ENCODE measurements at places on chromosomes 1 and 21.

DNA sequence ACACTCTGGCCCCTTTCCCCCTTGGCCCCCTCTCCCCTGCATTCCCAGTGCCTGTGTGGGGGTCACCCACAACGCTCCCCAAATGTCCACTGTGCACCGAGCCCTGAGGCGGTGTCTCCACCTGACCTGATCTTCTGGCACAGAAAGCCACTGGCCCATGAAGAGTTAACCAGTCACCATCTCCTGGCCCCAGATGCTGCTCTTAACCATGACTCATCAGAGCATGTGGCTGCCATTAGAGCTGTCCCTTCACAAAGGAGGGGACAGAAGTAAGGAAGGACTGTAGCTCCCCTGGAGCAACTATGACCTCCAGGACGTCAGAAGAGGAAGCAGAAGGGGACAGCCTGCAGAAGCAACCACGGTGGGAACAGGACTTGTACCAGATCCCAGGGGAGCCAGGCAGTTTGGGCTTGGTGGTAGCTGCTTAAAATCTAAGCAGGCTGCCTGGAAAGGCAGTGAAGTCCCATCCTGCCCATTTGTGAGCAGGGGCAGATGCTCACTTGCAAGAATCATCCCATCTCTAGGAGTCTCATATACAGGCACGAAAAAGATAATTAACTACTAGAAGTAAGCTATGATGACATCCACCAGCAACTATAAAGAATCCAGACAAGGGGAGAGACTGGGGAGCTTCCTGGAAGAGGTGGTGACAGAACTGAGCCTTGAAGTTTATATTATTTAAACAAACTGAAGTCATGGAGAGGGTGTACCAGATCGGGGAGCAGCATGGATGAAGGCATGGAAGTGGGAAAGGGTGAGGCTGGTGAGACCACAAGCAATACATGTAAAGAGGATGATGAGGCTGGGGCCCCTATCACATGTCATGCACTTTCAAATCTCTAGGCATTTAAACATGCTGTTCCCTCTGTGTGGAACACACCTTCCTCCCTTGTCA, 1.1 kb upstream of the TTC39A start:
- peak; percentile 92 for DNase-seq

- no peak for DNase-seq
These were observed 17.5 kb upstream of the CDA start for GRCh38 chr1:20571427-20571826.

DNA sequence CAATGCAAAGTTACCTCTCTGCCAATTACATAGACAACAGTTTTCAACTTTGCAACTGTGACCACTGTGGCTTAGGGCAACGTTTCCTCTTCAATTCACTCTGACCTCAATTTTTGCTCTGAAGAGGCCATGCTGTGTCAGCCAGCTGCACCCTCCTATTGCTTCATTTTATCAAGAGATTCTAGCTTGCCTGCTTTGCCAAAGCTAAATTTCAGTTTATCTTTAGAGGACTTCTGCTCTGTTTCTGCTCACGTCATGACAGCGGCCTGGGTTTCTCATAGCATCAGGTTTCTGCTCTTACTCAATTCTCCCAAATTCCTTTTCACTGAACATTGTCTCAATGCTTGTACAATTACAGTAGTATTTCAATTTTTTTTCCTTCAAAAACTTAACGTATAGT, 154.6 kb downstream of the PLA2G4A start:
- no peak for DNase-seq

DNA sequence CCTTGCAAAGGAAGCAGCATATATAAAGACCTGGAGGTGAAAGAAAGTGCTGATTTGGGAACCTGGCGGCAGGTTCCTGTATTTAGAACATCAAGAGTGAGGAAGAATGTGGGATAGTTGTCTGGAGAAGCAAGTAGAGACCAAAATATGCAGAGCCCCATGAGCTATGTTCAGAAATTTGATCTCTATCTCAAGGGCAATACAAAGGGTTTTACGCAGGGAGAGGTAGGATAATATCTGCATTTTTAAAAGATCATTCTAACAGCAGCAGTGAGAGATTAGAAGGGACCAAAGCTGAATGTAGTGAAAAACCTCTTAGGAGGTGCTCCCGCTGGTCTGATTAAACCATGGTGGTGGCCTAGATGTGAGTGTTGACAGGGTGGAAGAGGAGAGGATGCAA, 453.9 kb upstream of the PKN2 start:
- DNase-seq: no peak

GRCh38 chr1:240099748-240100147, 8.1 kb downstream of the FMN2 start:
- DNase-seq: no peak

GRCh38 chr1:184882957-184883815, 91.1 kb downstream of the NIBAN1 start:
- DNase-seq: no peak

GRCh38 chr1:232471250-232471649, 158.7 kb downstream of the SIPA1L2 start:
- no peak for DNase-seq

DNA sequence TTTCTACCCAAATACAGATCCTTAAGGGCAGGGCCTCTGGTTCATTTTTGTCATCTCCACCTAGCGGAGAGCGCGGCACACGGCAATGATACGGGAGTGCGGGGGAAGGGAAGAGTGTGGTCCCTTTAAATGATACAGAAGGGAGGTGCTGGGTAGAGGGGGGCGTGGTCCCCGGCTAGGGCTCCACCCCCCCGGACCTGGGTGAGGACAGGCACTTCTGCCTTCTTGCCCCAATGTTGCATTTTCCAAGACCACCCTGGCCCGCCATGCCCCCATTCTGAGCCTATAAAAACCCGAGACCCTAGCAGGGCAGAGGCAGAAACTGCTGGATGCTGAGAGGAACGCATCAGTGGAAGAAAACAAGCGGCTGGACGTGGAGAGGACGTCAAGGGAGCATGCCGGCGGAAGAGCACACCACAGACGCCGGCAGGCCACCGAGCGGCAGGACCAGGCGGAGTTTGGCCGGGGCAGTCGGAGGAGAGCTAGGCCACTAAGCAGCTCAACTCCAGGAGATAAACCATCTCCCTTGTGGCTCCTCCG, 30.0 kb downstream of the LRRC3 start:
- peak; percentile 58 for DNase-seq

- no peak for DNase-seq
These were observed 4.0 kb downstream of the ACTL8 start for GRCh38 chr1:17759114-17759513.

- no peak for DNase-seq
These were observed 33.9 kb downstream of the TRIM62 start for GRCh38 chr1:33147997-33148314.

DNA sequence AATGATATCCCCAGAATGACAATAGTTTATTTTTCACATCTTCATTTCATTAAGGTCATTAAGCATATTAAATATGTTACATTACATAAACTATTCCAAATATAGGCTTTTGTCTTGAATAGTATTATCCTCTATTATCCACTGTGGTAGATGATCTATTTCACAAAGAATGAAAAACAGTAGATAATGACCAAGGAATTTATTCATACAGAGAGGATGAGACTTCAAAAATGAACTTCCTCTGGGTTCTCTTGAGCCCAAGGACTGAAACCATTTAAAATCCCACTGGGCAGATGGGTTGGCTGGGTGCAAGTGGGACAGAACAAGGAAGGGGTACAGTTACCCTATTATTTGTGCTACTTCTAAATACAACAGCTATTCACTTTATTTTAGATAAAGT, 33.0 kb downstream of the PTPN14 start:
- DNase-seq: no peak

- peak; percentile 1 for DNase-seq
These were observed 508.3 kb upstream of the PKN2 start for GRCh38 chr1:88175631-88176226.

GRCh38 chr1:67459068-67459467, 28.9 kb upstream of the SERBP1 start:
- no peak for DNase-seq

DNA sequence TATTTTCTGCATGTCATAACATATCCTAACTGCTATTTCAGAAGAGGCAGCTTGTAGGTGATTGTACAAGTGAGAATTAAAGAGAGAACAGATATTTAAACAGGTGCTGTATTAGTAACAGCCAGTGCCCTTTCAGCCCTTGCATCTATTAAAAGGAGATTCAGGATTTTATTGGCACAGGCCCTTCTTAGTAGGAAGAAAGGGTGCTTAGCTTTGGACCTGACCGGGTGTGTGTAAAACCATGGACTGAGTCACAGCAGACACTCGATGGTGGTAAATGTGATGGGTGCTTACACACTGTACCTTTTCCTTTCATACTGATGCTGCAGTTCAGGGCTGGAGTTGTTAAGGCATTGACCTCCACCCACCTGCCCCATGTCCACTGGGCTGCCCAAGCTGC, 12.7 kb upstream of the CD101 start:
- DNase-seq: no peak

GRCh38 chr21:33019885-33020557, 5.7 kb upstream of the OLIG2 start:
- DNase-seq: no peak

GRCh38 chr1:32035119-32035518, 21.5 kb downstream of the KHDRBS1 start:
- DNase-seq: no peak

GRCh38 chr1:39680751-39681150, 8.8 kb upstream of the NT5C1A start:
- DNase-seq: no peak

DNA sequence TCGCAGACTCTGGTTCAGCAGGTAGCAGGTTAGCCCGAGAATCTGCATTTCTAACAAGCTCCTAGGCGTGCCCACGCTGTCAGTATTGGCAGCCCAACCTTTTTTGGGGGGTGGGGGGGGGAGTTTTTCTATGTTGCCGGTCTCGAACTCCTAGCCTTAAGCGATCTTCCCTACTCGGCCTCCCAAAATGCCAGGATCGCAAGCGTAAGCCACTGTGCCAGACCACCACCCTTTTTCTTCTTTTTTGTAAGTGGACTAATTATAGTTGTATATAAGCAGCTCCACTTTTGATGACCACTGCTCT, 480 bp upstream of the MIS18A start:
- DNase-seq: no peak
